G401 (cell line): ENCODE measurements at places on chromosomes 4 and X.

GRCh38 chrX:38260231-38260630 is 39.6 kb upstream of the SRPX start:
- peak; percentile 2 for DNase-seq

DNA sequence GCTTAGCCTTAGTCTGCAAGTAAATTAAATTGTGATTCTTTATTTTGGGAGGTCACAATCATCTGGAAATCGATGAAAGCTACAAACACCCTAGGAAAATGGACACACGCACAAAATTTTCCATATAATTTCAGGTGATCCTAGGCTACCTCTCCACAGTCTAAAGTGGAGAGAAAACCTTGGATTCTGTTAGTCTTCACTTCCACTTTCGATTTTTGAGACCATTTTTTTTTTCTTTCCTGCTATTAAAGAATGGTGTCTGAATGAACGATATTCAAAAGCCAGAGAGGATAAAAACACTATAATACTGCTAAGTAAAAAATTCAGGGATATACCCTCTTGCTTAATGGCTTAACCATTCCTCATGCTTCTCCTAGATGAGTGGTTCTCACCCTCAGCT is 1.7 kb downstream of the FBXL5 start:
- no peak for DNase-seq

DNA sequence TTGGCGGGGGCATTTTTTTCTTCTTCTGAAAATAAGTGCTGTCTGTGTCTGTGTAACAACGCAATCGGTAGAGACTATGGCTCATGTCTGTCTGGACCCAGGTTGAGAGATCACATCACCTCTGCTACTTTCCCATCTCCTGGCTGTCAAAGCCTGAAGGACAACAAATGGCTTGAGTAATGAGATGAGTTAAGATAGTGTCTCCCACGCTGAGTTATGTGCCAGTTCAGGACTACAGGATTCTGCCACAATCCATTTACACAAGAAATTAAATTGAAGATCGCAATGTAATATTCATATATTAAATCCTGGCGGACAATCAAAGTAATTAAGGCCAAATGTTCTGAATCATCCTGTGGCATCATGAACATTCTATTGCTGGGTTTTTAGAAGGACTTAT is 16.5 kb upstream of the ARHGAP36 start:
- no peak for DNase-seq

DNA sequence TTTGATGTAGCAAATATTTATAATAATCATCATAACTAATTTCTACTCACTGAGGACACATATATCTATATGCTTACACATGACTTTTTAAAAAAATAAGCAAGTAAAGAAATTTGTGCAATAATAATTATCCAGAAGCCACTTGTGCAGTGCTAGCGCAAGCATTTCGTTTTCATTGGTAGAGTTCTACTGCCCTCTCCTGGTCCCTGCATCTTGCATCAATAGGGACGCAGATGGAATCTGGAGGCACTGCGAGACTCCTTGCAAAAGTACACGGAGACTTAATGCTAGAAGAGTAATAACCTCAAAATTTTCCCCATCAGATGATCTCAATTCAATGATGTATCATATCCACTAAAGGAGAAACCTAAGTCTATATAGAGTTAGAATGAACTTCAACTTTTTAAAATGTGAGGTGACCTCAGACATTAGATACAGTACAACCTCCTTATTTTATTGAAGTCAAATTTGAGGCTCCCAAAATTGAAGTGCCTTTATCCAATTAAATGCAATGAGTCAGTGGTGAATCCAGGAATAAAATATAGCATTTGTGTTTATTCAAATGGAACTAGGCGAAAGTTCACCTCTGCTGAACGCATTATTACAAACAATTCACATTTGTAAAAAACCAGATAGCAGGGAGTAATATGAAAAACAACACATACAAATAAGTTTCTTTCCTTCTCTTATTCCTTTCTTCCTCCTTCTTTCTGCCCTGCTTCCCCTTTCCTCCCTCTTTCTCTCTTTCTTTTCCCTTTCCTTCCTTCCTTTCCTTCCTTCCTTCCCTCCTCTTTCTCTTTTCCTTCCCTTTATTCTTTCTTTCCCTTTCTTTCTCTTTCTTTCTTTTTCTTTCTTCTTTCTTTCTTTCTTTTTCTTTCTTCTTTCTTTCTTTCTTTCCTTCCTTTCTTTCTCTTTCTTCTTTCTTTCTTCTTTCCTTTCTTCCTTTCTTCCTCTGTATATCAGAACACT is 450.0 kb downstream of the ANKRD50 start:
- DNase-seq = peak; percentile 66

- no peak for DNase-seq
These were observed 50.9 kb downstream of the COX18 start for GRCh38 chr4:73018595-73018994.

- DNase-seq = peak; percentile 70
These were observed 313.3 kb upstream of the NOCT start for GRCh38 chr4:138702190-138702824.

GRCh38 chr4:122854447-122855352 is 28.1 kb downstream of the FGF2 start:
- peak; percentile 48 for DNase-seq

DNA sequence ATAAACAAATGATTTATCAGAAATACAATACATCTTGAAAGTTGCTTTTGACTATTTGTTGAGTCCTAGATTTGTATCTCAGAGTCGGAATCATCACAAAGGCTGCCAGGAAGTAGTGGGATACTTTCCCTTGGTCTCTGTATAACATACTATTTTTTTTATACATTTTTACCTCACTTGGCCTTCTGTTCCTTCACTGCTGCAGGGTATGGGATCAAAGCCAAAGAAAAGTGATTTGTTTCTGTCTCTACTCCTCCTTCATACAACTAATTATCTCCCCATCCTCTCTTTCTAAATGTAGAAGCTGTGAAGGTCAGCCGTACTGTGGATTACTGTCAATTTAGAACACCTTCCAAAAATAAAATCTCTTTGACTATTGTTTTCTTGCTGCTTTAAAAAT is 24.9 kb downstream of the PALLD start:
- no peak for DNase-seq

- DNase-seq = no peak
These were observed 247.1 kb upstream of the PITX2 start for GRCh38 chr4:110869862-110870572.

DNA sequence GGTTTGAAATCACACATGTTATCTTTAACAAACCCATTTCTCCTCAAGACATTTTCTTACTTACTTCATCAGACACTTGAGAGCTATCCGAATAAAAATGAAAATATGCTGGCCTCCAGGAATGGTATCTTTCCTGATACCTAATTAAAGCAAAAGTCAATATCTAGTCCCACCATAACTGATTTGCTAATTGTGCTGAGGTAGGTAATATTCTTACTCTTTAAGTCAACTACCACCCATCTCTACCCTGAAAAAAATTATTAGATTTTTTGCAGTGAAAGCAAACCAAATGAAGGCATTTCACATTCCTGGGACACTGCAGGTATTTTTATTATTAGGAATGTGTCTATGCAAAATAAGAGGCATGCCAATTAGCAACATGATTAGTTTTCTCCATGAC is 175.8 kb downstream of the QDPR start:
- no peak for DNase-seq

DNA sequence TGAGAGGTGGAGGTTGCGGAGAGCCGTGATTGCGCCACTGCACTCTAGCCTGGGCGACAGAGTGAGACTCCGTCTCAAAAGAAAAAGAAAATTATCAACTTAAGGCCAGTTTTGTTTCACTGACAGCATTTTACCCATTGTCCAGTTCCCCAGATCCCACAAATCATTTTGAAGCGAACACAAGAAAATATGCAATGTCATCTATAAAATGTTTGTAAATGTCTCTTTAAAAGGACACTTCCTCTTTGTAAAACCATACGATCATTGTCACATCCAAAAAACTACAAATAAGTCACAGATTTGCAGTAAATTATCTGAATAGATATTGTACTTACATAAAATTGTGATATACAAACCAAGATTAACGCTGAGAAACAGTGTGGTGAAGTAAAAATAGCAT is 147.6 kb downstream of the ATRX start:
- DNase-seq = no peak

GRCh38 chr4:154450966-154451365 is 40.6 kb downstream of the DCHS2 start:
- DNase-seq = no peak

DNA sequence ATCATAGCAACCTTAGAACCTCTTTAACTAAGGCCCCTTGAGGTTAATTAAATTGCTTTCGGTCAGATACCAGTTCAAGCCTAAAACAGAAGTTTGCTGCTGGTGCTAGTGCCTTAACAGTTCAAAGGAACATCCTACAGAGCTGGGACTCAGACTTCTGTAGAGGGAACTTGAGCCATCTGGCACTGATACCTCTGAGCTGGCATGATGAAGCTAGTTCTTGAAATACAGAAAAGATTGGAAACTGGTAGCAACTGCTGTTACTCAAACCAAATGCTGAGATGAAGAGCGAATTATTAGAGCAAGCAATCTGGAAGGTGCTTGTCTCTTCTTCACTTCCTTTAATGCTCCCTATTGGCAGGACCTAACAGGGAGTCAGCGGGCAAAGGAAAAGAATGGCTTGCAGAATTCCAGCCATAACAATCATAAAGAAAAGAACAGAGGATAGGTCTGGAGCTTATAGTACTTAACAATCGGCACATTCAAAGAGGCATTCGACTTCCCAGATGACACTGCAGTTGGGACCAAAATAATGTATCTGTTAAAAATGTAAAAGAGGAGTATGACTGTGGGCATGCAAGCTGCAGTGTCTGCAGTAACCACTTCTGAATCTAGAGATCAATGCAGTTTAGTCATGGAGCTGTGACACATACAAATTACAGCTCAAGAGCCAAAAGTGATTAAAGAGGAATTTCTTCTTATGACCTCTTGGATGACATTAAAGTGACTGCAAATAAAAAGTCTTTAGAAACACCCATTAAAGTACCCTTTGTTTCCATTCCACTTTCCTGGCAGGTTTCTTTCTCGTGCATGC is 298.9 kb downstream of the PDGFC start:
- no peak for DNase-seq

DNA sequence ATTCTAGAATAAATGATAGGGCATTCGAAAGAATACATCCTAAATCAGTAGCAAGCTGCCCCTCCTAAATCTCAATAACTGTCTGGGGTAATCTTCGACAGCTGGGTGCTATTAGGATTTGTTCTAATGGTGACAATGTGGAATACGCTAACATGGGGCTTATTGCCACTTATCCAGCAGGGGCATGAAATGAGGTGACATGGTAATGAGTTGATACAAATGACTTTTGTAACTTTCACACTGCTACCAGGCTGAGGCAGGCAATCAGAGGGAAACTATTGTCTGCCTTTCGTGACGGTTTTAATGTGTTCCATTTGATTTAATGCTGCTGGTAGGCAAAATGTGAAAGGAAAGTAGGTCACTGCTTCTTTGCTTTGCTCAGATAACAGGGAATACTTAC is 1047.4 kb upstream of the PABPC4L start:
- no peak for DNase-seq

- DNase-seq = no peak
These were observed 16.3 kb downstream of the MAN2B2 start for GRCh38 chr4:6591313-6591712.

- DNase-seq = no peak
These were observed 291.5 kb upstream of the BOD1L1 start for GRCh38 chr4:13918991-13919441.

DNA sequence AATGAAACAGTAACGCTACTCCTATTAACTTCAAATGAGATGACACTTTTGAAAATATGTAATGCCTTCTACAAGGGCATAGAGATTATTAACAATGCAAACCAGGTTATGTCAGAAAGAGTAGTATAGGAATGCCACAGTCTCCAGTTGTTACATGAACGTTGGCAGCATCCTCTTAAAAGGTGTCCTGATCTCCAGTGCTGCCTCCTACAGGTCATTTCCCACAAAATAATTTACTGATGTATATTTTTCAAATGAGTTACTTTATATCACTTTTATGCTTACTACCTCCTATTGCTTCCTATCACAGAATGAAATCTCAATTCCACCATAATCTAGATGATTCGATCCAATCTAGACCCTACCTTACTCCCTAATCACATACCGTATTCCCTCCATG is 195.2 kb upstream of the EPHA5 start:
- DNase-seq = no peak

GRCh38 chr4:85925071-85925470 is 434.8 kb downstream of the MAPK10 start:
- DNase-seq = no peak

GRCh38 chrX:4263030-4263803 is 549.8 kb upstream of the PRKX start:
- DNase-seq = no peak

DNA sequence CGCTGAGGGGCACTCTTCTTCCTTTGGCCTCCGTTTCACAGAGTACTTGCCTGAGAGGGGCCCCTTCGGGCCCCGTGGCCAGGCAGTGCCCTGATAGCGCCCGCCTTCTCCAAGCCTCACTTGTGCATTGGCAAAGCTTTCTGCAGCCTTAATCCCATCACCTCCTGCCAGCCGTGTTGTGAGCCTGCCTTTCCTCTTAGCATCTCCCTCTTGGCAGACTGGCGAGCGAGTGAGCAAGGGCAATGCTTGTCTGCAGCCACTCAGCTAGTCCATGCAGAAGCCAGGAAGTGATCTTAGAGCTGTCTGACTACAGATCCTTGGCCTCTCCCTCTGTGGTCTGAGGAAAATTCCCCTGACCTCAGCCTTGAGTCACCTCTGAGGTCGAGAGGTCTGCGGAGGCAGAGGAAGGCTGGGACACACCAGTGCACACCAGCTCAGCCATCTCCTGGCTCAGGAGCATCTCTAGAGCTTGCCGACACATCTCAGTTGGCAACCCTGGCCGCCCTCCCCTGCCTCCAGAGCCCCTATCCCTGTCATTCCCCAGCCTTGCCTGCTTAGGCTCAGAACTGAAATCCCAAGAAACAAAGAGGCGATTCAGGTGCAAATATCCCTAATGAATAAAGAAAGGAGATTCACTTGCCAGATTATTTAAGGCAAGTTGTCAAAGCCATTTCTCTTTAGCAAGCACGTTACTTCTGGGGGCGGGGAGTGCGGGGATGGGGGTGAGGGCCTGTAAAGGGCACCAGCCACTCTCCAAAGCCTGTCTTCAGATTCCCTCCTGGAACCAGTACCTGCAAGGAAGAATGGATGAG is 143.5 kb upstream of the MAMLD1 start:
- no peak for DNase-seq

- DNase-seq = no peak
These were observed 7.3 kb downstream of the SOD3 start for GRCh38 chr4:24802648-24803047.

DNA sequence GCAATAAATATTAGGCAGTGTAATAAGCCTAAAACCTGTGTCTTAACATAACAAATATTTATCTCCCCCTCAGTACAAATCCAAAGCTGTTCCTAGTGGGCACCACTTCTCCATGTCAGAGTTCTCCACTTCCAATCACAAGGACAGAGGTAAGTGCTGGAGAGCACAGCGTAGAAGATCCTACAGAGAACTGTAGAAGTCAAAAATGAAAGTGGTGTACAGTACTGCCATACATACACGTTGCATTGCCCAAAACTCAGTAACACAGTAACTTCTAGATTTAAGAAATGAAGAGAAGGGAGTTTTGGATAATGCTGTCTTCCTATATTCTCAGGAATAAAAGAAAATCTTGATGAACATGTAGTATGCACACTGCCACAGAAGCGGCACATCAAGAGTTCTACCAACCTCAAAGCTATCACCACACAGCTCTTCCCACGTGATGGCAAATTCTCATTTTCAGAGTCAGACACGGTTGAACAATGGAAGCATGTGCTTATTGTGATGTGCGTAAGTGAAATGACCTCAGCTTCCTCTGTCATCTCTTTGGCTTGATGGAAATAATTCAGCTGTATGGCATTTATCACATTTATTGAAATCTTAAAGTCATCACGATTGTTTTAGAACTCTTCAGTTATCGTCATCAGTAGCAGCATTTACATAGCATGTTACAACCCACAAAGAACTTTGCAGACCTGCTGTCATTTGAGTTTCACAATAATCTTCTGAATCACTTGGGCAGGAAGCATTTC is 27.1 kb upstream of the SPANXN4 start:
- DNase-seq = no peak
